ENCODE measurements at places on chromosomes 4 and X. TPM values are rescaled to one million over a fixed set of nuclear protein-coding genes. Genes with fewer than 3 reads are reported as not detected.

Gene MAP9
- polyA plus RNA-seq = 3.4 TPM

DNA sequence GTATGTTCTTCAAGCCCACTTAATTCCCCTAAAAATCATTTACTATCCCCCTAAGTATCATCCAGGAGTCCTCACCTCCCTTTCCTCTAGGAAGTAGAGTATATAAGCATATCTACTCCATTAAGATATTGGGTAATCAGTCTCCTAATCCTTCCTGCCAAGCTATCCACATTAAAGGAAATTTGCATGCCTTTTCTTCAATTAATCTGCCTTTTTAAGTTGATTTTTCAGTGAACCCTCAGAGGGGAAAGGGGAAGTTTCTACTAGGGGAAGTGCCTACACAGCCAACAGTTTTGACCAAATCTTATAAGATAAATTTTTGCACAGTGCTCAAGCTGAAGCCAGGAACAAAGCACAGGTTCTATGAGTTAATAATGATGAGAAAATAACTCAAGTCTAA is 222.8 kb downstream of the NLGN4X start:
- no peak for DNase-seq

DNA sequence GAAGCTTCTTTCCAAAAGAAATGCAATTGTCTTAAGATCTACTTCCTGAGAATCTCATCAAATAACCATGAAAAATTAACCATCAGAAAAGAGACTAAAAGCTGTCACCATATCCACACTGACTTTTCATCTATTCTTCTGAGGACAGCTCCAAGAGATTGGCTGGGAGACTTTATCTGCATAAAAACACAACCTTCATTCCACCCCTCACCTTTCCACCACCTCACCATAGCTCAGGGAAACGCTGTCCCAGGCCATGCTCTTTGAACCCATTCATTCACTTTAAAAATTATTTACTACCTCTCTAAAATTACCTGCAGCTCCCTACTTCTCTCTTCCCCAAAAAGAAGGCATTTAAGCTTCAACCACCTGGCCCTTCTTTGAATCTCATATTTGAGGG is 2.4 kb downstream of the FAM13A start:
- no peak for DNase-seq

GRCh38 chrX:77160301-77160700 is 286.9 kb upstream of the FGF16 start:
- DNase-seq = no peak

Gene TMEM271
- not detected for polyA plus RNA-seq

DNA sequence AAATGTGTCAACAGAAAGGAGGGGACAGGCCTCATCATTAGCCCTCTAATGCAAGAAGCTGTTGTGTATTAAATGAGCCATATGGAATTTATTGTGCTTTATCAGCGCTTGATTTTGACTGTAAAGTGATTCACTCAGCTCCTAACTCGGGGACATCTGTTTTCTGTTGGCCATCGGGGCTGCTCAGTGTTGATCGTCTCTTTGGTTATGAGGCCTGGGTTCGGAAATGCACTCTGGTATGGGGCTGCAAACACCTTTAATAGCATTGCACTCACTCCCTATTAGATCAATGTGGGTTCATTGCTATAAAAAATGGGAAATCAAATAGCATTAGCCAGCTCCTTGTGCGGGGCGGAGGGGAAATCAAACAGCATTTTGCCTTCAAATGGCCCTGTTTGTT is 6.4 kb downstream of the ARX start:
- no peak for DNase-seq

GRCh38 chr4:142631836-142632235 is 214.3 kb downstream of the INPP4B start:
- DNase-seq = no peak

- DNase-seq = no peak
These were observed 145.0 kb downstream of the SOWAHB start for GRCh38 chr4:76752861-76753501.

Gene GAK
- polyA plus RNA-seq = 43.2 TPM

- DNase-seq = no peak
These were observed 12.7 kb upstream of the CXCL8 start for GRCh38 chr4:73727685-73728084.

Gene GPR143
- polyA plus RNA-seq = 0.48 TPM

DNA sequence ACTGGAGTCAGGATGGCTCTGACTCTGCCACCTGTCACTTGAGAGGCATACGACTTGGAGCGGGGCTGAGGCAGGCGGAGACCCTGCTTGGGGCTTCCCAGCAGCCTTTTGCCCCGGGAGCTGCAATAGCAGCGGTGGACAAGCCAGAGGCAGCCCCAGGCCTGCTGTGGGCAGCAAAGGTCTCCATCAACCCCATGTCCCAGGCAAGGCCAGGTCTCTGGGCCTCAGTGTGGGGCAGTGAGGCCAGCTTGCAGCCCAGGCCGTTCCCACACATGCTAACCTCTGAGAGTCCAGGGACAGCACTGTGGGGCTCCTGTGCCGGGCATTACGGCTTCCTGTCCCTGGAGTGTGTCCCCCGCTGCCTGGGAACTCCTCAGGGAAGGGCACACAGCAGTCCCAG is 53.0 kb downstream of the FAM53A start:
- no peak for DNase-seq

Gene KLB
- polyA plus RNA-seq = 0.50 TPM

GRCh38 chrX:15202454-15203177 is 67.3 kb downstream of the ASB9 start:
- DNase-seq = no peak

DNA sequence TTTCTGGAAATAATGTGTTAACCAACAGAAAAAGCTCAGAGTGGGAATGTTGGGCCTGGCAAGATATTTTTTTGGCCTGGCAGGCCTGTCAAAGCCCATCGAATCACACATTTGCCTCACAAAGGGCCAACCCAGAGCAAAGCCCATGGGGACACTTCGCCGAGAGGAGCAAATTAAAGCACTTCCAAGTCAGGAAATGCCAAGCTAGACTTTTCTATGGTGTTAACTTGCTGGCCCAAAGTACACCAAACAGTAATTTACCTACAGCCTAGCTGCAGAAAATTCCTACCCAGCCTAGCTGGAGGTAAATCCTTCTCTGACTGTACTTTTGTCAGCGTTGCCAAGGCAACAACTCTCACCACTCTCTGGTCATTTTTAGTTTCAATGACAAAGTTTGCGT is 288.6 kb upstream of the LDB2 start:
- DNase-seq = peak; percentile 44

DNA sequence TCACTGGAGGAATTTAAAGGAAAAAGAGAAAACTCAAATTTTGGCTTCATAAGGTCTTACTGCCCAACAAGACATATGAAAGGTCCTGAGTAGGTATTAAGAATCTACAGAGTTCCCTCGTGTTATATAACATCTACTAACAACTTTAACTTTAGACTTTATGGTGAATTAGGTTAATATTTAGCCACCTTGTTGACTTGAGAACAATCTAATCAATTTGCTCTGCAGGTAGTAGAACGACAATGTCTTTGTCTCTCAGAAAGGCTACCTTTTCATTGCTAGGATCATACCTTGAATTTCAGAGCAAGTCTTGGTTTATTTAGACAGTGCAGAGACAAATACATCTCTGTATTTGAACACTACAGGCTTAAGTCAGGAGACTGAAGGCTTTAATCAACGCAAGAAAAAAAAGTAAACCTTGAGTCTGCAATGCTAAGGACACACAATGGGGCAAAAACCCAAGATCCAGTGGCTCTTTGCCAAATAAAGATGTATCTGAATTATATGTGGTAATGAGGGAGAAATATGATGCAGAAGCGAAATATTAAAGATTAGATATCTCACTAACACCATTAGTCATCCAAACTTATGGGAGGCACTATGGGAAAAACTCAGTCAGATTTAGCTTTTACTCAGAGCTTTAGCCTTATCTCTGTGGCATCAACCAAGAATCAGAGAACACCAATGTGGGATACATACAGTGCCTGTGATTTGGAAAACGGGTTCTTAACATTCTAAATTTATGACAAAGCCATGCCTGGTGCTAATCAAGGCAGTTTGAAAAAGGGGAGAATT is 93.6 kb upstream of the FTHL17 start:
- DNase-seq = no peak

Gene ADH1C
- polyA plus RNA-seq = 7.0 TPM

DNA sequence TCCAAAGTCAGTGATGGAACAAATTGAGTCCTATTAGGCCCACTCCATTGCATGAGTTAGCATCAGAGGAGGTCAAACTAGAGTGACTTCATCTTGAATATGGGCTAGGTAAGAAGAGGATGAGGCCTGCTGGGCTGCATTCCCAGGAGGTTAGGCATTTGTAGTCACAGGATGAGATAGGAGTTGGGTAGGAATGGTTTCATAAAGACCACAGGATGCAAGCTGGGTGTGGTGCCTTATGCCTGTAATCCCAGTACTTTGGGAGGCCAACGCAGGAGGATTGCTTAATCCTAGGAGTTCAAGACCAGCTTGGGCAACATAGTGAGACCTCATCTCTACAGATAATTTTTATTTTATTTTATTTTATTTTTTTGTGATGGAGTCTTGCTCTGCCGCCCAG is 26.8 kb downstream of the PDGFRA start:
- DNase-seq = no peak

DNA sequence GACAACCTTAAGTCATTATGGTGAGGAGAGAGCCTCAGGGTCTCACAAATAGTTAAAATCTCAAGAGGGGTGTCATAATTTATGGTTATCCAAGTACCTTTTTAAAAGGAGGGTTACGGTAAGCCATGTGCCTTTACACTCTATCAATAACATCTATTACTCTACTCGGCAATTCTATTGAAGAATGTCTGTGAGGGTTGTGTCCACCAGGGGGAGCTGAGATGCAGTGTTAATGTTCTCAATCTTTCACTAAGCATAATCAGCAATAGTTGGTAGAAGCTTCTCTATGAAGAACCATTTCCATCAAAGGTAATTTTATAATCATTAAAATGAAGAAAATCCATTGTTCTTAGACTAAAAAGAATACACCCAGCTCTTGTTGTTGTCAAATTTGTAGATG is 457.4 kb downstream of the CENPC start:
- DNase-seq = no peak

GRCh38 chr4:153934688-153935017 is 145.8 kb upstream of the SFRP2 start:
- no peak for DNase-seq

Gene ZNF630
- polyA plus RNA-seq = 2.4 TPM

DNA sequence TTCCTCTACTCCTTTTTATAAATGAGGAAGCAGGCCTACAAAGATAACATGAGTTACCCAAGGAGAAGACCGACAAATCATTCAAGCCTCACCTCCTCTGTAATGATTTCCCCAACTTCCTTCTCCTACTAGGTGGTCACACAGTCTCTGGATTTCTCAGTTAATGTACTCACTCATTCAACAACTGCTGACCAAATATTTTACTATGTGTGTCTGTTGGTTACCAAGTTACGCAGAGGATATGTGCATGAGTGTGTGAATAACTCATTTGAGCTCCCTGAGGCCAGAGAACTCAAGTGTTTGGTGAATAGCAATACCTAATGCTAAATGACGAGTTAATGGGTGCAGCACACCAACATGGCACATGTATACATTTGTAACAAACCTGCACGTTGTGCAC is 10.4 kb downstream of the CASK start:
- no peak for DNase-seq

GRCh38 chr4:184757810-184758209 is 23.9 kb upstream of the CENPU start:
- DNase-seq = no peak

GRCh38 chr4:37998226-37998625 is 38.0 kb downstream of the PTTG2 start:
- no peak for DNase-seq

Gene SSX2
- polyA plus RNA-seq = not detected

DNA sequence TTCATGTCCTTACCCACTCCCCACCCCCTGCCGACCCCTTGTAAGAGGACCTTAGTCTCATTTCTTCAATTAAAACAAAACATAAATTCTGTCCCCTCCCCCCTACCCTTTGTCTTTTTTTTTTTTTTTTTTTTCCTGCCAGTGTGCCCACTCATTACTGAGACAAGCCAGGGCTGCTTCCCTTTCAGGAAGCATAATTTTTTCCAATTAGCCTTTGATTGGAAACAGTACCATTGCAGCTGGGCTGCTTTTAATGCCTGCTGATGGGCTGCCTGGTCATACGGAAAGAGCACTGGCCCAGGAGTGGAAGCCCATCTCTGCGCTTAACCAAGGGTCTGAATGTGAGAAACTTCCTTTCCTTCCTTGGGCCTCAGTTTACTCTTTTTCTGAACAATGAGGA is 18.6 kb upstream of the CAPN6 start:
- DNase-seq = no peak

Gene SPANXA1
- polyA plus RNA-seq = not detected

Gene SPANXN4
- not detected for polyA plus RNA-seq

Gene SRD5A3
- polyA plus RNA-seq = 11.6 TPM

Gene SERTM2
- polyA plus RNA-seq = 1.5 TPM

Gene MXRA5
- polyA plus RNA-seq = 50.4 TPM

Gene GATB
- 25.6 TPM for polyA plus RNA-seq

DNA sequence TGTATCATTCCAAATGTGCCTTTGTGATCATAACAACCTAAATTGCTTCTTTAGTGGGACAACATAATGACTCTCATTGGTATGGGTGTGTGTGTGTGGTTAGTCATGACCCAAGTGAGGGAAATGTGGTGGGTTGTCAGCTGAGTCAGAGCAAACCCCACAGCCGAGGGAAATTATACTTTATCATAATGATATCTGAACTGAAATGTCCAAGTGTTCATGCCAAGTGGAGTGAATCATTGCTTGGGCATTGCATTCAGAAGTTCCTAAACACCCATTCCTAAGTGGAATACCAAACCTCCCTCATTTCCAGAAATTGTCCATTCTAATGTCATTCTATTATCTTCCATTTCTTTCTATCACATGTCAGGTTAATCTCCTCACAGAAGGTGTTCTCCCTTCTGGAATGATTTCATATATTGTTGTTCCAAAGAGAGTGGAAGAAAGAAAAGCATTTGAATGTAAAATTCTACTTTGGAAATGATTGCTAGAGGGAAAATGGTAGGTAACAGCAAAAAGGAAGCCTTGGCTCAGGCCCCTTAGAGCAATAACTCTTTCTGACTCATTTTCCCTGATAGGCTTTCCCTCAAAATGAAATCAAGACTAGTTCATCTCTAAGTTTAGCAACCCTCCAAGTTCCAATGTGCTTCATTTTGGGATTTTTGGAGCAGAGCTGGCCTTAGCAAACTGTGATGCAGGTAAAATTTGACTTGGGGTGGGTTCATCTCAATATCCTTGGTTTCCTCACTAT is 230.7 kb upstream of the KCNIP4 start:
- DNase-seq = no peak

DNA sequence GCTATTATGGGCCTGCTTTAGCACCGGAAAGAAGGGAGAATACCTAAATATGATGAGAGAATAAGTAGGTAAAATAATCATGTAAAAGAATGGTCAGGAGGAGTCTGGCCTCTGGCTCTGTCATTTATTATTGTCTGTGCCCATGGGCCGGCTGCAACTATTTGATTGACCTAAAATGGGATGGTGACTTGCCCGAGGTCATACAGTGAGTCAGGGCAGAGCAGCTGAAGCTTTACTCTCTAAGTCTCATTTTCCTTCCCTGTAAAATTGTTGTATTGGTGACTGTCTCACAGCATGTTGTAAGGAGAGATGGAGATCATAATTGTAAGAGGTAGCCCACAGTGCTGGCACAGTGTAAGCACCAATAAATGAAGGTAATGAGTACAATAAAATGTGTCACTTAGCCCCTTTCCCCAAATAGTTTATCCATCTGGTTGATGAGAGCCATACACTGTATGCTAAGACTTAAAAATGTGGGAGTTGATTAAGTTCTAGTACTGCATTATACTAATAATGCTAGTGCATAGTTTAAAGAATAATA is 39.6 kb downstream of the RUFY3 start:
- no peak for DNase-seq

GRCh38 chr4:88318751-88319350 is 34.5 kb upstream of the PPM1K start:
- DNase-seq = no peak

GRCh38 chrX:13923845-13924244 is 105.8 kb downstream of the GEMIN8 start:
- no peak for DNase-seq
